ENCODE measurements at places on chromosomes 11 and 22.

GRCh38 chr11:30762188-30762587, 176.0 kb upstream of the MPPED2 start:
- no peak for DNase-seq

DNA sequence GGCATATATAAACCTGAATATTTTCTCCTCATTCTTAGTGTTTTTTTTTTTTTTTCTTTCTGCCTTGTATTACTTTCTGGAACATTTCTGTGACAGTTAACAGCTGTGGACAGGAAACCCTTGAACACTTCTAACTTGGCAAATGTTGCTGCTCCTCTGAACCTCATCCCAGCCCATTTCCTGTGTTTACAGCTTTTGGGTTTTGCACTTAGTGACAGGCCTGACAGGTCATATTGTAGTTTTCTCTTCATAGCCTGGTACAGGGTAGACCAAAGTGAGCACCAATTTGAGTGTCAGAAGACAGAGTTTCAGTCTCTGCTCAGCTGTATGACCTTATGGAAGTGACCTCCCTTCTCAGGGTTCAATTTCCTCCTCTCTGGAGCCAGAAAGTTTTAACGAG, 91.6 kb downstream of the STIM1 start:
- peak; percentile 56 for DNase-seq

- no peak for DNase-seq
Observed at GRCh38 chr11:17073370-17074027, 4.0 kb downstream of the RPS13 start.

GRCh38 chr11:70913715-70914231, 338.6 kb downstream of the SHANK2 start:
- no peak for DNase-seq
